Mesothelial cell of epicardium (in vitro differentiated cells): ENCODE measurements at places on chromosomes 2 and 18. TPM values are rescaled to one million over a fixed set of nuclear protein-coding genes. Genes with fewer than 3 reads are reported as not detected.

NAT8 gene
- not detected in 3 replicates for total RNA-seq

GPR45 gene
- total RNA-seq: not detected in 3 replicates

SERPINB7 gene
- 0.40 to 0.68 TPM (median 0.51 TPM) in 3 replicates for total RNA-seq

- no peak for DNase-seq
- H3K27me3 ChIP-seq: no peaks in the 10 kb centered on the region
- peaks cover 10% of the 10 kb centered on the region for H3K4me1 ChIP-seq
Measured at GRCh38 chr2:12436483-12436882, 280.3 kb upstream of the TRIB2 start.

- peaks cover 13% of the 10 kb centered on the region for H3K27me3 ChIP-seq
- no peak for DNase-seq
- H3K4me1 ChIP-seq: no peaks in the 10 kb centered on the region
- H3K4me3 ChIP-seq: no peak overlapping the region
- H3K27ac ChIP-seq: no peak overlapping the region
- H3K36me3 ChIP-seq: no peaks in the 10 kb centered on the region
Measured at GRCh38 chr2:179893616-179894015, 32.2 kb upstream of the ZNF385B start.

DNA sequence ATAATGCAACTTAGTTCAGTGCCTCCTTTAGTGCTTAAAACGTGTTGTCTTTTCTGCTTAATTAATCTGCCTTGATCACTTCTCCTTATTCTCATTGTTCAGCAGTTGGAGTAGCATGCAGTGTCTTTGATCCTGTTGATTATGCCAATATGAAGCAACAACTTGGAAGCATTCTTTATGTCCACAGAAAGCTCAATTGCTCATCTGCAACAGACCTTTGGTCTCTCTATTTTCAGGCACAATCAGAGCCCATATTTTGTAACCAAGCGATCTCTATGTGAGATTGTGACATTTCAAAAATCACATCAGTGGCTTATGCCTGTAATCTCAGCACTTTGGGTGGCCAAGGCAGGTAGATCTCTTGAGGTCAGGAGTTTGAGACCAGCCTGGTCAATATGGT, 217.3 kb downstream of the NYAP2 start:
- H3K27me3 ChIP-seq: no peaks in the 10 kb centered on the region
- no peak overlapping the region for H3K27ac ChIP-seq
- no peak for DNase-seq
- H3K4me3 ChIP-seq: no peak overlapping the region
- no peaks in the 10 kb centered on the region for H3K4me1 ChIP-seq

- H3K27me3 ChIP-seq: no peaks in the 10 kb centered on the region
- DNase-seq: no peak
- no peak overlapping the region for H3K27ac ChIP-seq
- H3K4me1 ChIP-seq: no peaks in the 10 kb centered on the region
Measured at GRCh38 chr2:68536000-68536399, 68.6 kb downstream of the APLF start.

DNA sequence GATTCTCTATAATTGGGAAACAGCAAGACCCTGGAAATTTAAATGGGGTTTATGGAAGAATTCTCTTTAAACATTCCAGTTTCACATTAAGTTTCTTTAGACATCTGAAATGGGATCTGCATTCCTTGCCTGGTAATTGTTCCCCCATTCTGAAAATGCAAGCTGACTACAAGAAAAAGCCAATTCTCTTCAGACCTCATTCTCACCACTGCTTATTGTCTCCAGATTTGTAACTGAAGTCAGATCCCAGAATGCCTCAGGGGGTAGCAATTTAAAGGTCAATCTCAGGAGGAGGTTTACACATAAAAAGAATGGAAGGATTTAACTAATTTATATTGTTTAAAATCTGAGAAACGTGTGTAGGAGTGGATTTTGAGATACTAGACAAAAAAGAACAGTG, 41.2 kb downstream of the COL3A1 start:
- peaks cover 53% of the 10 kb centered on the region for H3K4me1 ChIP-seq
- H3K36me3 ChIP-seq: peaks cover 23% of the 10 kb centered on the region
- H3K4me3 ChIP-seq: no peak overlapping the region
- DNase-seq: no peak

- no peak overlapping the region for H3K4me3 ChIP-seq
- H3K27ac ChIP-seq: no peak overlapping the region
- no peaks in the 10 kb centered on the region for H3K27me3 ChIP-seq
- peaks cover 36% of the 10 kb centered on the region for H3K4me1 ChIP-seq
- no peaks in the 10 kb centered on the region for H3K36me3 ChIP-seq
- no peak for DNase-seq
Measured at GRCh38 chr2:71564790-71565189, 111.4 kb downstream of the DYSF start.
